K562 (cell line): ENCODE measurements at places on chromosomes 3 and 15.

DNA sequence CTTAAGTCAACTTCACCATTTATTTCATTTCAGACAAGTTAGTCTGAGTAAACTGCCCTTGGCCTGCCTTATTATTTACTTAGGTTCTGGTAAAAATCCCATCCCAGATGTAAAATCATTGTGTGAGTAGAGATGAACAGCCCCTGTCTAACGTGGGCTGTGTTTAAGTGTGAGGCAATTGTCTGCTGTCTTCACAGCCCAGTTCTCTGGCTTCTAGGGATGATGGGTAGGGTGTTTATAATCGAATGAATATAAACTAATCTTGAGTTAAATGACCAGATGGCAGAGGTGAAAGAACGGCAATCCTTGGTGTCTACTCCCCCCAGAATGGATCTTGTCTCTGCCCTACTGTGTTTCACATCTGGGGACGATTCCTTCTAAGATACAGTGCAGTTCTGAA, 20.8 kb downstream of the PPARG start:
- no peak for DNase-seq

DNA sequence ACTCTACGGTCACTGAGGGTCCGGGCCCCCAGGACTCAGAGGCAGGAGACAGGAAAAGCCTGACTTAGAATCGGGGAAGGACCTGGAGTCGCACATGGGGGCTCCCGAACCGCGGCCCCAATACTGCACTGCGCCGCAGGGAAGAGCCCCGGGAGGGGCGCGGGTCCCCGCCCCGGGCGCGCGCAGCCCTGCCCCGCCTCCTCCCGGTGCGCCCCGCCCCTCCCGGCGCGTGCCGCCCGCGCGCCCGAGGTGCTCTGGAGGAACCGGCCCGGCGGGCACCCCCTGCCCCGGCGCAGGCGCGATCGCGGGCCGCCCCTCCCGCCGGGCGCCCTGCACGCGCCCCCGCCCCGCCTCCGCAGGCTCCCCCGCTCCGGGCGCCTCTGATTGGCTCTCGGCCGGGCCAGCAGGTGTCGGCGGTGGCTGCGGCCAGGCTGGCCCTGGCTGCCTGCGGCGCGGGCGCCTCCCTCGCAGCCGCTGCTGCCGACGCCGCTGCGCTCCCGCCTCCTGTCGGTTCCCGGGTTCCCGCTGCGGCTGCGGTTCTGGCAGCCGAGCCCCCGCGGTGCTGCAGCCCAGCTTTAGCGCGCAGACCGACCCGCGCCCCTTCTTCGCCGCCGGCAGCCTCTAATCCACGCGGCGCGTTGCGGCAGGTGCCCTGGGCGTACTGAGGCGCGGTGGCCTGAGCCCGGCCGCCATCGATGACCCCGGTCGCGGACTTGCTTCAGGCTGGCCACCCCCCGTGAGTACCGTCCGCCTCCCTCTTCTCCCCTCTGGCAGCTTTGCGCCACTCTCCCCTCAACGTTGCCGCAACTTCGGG, at the start of gene MYRIP:
TSS of gene MYRIP (plus strand) at position 429 of the 814 bp plus-strand sequence. CDS start 91,208 bp downstream, outside the sequence.
- peak; percentile 99 for DNase-seq

GRCh38 chr15:26260517-26261133, 397.5 kb upstream of the ATP10A start:
- peak; percentile 46 for DNase-seq

DNA sequence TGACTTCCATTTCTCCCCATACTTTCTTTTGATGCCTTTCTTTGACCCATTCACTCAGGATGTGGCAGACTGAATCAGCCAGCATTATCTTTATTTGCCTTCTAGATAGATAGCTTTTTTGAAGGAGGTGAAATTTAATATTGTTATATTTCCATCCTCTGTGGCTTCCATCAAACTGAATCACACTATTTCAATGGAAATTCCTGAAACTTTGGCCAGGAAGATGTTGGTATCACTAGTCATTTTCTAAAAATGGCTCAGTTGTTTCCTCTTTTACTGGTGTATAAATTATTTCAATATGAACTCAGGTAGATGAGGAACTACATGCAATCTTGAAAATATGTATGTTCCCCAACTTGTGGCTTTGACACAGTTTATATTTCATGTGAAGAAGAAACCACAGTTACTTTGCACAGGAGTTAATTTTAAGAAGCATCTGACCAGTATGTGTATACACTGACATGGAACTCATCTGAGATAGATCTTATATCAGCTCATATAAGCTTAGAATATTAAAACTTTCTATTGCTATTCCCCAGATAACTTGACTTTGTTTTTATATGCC, 248.3 kb downstream of the CGGBP1 start:
- DNase-seq, result no peak

- DNase-seq, result no peak
These were observed 29.6 kb downstream of the CHAC1 start for GRCh38 chr15:40982855-40983254.

DNA sequence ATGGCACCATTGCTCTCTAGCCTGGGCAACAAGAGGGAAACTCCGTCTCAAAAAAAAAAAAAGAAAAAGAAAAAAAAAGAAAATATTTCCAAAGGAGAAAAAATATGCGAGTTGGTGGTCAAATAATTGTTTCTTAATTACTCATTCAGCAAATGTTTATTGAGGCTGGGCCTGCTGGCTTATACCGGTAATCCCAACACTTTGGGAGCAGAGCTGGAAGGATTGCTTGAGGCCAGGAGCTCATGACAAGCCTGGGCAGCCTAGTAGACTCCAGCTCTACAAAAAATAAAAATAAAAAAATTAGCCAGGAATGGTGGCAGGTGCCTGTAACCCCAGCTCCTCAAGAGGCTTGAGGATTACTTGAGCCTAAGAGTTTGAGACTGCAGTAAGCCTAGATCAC, 4.1 kb downstream of the KNL1 start:
- no peak for DNase-seq

GRCh38 chr3:104244680-104245220, 1122.0 kb upstream of the ALCAM start:
- DNase-seq, result no peak

DNA sequence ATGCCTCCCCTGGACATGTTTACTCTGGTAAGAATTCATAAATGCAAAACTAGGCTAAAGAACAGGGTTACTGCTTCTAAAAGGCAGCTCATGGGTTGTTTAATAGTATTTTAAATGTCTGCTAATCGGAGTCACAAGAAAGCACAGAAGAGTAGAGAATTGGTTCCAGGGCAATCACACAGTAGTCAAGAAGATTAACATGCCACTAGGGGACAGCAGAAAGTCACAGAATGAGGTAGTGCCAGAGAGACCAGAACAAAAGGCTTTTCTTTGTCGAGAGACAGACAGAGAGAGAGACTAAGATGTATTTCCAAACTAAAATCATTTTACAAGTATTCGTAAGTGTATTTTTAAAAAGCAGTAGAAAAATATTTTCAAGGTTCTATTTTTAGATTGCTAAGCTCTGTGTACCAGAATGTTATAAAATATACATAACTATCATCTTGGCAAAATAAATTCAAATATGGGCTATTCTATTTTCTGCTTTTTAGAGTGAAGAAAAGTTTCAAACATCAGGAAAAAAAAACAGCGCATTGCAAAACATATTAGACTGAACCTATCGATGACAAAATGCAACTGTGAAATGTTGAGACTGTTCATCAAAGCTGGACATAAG, 78.3 kb upstream of the CDIN1 start:
- peak; percentile 11 for DNase-seq

DNA sequence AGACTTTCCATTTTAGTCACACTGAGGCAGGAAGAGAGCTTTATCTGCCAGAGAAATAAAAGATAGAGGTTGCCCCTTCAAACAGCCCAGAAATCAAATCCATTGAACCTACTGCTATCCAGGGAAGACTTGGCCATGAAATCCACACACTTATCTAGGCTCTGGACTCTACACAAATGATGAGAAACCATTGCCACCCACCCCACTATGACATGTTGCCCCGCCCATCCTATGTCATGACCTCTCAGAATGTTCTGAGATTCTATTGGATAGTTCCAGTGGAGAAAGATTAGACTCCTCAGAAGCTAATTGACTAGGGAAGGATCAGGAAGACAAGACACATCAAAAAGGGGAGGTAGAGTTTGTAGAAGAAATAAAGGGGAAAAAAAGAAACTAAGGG, at the start of gene TMCO5A:
TSS of gene TMCO5A (plus strand) at position 301 of the 400 bp plus-strand sequence. CDS start 1,684 bp downstream, outside the sequence.
- DNase-seq, result no peak

DNA sequence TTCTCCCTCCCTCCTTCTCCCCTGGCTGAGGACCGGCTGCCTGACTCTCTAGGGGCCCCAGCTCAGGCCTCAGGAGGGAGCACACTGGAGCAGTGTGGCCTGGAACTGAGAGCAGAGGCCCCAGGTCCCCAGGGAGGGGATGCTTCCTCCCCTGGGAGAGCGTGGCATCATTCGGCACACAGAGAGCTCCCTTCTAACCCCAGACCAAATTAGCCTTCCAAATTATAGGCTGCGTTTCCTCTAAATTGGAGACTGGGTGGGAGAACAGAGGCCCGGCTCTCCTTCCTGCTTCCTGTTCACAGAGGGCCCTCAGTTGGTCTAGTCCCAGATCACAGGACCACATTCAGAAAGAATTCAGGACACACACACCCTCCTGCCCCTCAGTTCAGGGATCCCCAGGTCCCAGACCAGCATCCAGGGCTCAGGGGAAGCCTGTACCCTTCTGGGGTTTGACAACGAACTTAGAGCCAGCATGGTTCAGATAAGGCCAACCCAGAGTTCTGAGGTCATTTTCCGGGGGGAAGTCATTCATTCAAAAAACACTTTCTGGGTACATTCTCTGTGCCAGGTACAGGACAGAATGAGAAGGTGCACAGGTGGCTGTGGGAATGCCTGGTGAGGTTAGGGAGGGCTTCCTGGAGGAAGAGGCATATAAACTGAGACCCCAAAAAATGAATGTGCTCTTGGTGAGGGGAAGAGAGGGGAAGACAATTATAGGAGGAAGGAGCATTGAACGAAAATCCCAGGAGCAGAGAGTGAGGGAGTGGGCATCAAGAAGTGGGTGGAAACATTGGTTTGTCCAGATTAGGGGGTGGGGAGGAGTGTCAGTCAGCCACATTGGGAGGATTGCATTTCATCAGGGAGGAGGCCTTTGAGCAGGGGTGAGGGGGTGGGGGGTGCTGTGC, 28.4 kb upstream of the RPL29 start:
- DNase-seq, result no peak

- DNase-seq, result no peak
These were observed 250.6 kb downstream of the SLCO3A1 start for GRCh38 chr15:92104072-92104471.

DNA sequence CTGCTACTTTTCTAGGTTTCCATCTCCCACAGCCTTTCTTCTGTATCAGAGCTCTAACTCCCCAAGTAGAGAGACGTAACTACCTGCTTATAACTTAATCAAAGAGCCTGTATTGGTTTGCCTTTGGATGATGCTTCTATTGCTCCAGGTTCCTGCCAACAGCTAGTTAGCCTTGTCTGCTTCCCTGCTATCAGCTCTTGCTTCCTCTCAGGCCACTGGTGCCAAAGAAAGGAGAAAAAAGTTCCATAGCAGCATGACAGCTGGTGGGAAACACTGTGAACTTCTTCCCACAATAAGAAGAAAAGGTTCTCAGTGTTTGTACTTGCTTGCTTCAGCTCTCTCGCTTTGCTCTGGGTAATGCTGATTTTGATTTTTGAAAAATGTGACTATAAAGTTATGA, 206.6 kb downstream of the GBE1 start:
- no peak for DNase-seq

DNA sequence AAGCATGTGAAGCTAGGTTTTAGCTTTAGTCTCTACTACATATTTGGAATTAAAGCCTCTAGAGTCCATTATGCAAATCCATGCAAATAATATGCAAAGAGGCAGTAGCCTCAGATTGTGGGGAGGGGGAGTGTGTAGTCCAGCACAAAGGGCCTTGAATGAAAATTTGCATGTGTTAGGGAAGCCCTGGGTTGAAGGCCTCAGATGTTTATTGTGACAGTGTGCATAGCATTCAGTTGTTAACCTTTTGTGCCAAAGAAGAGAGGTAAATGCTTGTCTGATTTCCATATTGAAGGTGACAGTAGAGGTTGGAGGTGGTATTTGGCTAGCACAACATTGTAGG, 24.5 kb upstream of the BFSP2 start:
- no peak for DNase-seq

- no peak for DNase-seq
These were observed 270.7 kb upstream of the THRB start for GRCh38 chr3:24765399-24765798.

DNA sequence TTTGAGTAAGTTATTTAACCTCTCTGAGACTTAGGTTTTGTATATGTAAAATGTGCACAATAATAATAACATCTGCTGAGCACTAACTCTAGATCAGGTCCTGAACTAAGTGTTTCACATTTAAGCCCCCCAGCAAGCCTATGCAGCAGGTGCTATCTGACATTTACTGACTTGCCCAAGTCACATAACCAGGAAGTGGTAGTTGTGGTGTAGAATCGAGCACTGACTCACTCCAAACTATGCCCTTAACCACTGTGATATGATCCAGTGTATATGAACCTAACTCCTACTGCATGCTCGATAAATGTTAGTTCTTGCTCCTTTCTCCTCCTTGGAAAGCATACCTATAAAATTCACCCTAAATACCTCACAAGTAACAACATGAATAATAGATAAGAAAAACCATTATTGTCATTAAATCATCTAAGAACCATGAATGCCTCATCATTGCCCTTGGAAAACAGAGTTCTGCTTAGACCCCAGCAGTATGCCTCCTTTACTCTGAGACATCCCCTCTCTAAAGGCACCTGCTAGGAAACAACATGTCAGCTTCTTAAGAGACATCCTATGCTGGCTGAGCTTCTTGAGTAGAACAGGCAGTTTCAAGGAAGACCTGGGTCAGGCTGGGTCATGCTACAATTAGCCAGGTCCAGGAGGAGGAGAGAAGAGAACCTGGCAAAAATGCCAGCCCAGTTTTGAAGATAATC, 3.0 kb upstream of the SHC4 start:
- no peak for DNase-seq

DNA sequence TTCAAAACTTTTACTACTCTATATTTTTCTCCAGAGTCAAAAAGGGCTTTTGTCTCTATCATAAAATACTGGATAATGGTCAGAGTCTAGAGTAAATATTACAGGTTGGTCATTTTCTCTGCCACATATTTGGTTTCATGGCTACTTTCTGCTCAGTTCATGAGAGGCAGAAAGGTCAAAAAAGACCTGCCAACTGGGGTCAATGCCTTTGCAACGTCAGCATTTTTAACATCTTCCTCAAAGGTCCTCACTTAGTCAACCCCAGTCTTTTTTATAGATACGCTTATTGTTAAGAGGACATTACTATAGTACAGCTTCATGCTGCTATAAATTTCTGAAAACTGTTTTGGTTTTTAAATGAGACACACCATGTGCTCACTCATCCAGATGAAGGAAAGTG, 312.1 kb upstream of the ARHGEF26 start:
- DNase-seq, result no peak

DNA sequence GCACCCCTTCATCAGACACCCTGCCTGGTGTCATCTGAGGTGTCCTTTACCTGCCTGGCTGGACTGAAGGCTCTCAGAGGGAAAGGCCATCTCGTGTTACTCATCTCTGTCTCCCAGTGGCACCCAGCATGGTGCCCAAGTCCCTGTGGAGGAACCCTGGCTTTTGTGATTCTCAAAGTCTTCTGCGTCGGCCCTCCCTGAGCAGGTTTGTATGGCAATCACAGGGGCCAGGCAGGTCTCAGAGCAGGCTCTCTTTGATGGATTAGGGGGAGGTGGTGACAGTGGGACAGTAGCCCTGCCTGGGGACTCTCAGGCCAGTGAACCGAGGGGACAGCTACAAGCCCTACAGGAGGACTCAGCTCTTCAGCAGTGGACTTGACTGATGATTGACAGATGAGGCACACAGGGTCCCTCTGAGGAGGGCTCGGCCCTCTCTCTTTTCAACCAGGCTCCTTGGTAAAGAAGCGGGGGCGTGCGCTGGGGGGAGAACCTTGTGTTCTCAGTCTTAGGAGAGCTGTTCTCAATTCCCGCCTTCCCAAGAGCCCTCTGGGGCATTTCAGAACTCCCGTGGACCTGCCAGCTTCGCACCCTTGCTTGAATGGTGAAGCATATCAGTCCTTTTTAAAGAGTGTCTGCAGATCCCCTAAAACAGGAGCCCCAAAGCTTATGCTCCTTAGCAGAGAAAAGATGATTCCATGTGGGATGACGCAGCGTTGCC, 108.3 kb downstream of the VGLL4 start:
- DNase-seq, result no peak
